ENCODE measurements at places on chromosomes 3 and 15.

DNA sequence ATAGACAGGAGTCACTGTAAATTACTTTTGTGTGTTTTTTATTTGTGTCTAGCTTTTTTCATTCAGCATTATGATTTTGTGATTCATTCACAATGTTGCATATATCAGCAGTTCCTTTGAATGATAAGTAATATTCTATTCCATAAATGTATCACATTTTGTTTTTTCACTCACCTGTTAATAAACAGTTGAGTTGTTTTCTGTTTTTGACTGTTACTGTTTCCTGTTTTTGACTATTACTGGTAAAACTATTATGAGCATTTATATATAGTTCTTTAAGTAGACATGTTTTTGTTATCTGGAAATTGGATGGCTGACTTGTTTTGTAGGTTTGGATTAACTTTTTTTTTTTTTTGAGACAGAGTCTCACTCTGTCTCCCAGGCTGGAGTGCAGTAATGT, 138.4 kb downstream of the RSRC1 start:
- DNase-seq: no peak

DNA sequence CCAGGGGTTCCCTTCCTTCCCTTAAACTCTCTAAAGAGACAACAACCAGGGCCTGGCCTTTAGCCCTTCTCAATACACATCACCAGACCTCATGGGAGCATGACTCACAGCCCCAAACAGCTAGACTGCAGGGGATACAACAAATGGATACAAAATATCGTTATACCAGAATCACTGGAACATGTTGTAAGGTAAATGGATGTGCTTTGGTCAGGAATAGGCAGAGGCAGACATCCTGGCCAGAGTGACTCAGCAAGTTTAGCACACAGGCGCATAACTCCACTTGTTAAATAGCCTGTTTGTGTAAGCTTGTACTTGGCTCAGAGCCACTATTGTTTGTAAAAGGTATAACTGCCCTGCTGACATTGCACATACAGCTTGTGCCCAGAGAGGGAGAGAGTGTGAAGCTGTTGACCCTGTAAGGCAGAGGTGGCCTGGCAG, 18.3 kb downstream of the TMED3 start:
- no peak for DNase-seq

GRCh38 chr15:67059127-67059553, 6.3 kb upstream of the SMAD3 start:
- DNase-seq: no peak

GRCh38 chr3:127820221-127820825, 2.0 kb downstream of the MGLL start:
- no peak for DNase-seq

- no peak for DNase-seq
Measured at GRCh38 chr3:103601666-103602065, 1166.9 kb downstream of the ZPLD1 start.

DNA sequence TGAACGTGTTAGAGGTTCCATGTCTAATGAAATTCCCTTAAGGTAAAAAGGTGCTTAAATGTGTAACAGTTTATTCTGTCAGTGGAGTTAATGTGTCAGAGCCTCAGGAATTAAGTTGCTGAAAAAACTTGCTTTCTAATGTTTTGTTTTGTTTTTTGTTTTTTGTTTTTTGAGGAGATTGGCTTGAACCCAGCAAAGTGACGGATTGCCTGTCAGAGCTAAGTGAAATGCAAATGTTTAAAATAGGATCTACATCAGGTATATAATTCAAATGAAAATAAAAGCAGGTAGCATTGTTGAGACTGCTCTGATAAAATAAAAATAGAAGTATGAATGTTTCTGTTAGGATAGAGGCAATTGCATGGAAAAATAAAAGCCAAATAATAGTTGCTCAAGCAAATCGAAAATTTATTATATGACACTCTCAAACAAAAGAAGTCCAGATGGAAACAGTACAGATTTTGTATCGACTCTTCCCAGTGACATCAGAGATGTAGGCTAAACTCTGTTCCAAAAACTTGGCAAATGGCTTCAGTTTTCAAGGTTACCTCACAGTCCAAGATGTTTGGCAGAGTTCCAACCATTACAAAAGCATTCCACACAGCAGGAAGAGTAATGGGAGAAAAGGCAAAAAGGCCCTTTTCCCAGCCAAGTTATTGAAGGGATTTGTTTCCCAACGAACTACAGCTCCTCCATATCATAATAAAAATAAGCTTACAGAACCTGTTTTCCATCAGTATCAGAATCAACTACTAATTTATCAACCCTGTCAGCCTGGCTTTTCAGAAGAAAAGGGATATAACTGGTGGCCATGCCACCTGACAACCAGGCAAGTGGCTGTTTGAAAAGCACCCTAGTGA, 291.0 kb downstream of the TBL1XR1 start:
- DNase-seq: no peak

DNA sequence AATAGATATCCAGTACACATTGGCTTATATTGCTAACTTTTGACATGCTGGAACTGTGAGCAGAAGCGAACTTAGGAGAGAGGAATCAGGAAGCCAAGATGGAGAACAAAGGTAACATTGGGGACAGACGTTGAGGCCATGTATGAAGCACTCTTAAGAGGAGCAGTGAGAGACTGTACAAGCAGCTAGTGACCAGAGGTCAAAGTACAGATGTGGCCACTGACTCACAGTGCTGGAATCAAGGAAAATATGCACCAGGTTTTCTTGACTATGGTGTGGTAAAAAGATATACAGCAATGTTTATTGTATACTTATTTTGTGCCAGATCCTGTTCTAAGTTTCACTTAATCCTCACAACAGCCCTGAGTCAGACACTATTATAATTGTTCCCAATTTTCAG, 2.0 kb upstream of the IL20RB start:
- no peak for DNase-seq

GRCh38 chr3:34650131-34650530, 851.7 kb downstream of the PDCD6IP start:
- no peak for DNase-seq

DNA sequence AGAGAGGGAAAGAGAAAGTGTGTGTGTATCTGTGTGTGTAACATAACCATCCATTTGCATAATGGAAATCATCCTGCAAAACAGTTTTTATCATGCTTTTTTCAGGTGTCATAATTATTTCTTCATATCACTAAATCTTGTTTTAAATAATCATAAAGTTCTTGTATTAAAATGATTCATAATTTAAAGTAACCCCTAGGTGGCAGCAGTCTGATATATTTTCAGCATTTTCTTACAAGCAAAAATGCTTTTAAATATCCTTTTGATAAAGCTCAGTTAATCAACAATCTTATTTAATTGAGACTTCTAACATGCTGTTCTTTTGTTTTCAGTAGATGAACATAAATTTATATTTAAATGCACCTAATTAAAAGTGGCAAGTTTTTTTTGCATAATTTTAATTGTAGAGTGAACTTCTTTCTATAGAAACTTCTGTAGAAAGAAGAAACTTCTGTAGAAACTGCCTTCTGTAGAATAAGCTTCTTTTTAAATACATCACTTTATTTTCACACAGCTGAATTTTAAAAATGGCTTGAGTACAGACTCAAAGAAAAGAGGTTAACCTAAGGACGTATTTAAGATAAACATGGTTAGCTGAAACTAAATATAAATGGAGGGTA, 72.5 kb downstream of the OPA1 start:
- no peak for DNase-seq

GRCh38 chr15:78830514-78831228, 19.4 kb upstream of the ADAMTS7 start:
- peak; percentile 14 for DNase-seq

DNA sequence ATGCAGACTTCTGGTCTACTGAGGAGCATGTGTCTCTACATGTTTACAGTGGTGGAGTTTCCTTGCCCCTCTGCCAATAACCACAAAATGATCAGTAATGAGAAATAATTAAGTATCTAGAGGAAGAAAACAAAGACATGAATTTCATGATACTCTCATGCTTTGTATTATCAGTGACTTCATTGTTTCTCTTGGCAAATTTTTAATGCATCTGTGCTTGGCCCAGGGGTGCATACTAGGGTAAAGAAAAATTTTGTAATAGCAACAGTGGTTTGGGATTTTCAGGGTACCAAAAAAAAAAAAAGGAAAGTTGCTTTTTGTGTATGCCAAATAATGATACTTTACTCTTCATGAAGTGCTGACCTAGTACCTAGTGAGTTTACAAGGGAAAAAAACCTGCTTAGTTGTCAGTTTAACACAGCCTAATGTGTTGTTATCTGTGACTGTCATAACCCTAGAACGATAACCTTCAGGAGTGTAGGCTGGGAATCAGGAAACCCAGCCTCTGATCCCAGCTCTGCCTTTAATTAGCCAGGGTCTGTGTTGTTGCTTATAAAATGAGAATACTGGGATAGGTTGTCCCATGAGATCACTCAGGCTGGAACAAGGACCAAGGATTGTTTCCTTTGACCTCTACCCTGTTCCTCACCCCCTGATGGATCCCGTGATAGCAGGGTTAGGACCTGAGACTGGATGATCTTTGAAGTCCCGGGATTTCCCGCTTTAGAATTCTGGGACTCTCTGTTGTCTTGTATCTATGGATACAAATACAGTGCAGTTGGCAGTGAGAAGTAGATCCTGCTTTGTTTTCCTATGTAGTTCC, 117.5 kb downstream of the CMSS1 start:
- DNase-seq: no peak

DNA sequence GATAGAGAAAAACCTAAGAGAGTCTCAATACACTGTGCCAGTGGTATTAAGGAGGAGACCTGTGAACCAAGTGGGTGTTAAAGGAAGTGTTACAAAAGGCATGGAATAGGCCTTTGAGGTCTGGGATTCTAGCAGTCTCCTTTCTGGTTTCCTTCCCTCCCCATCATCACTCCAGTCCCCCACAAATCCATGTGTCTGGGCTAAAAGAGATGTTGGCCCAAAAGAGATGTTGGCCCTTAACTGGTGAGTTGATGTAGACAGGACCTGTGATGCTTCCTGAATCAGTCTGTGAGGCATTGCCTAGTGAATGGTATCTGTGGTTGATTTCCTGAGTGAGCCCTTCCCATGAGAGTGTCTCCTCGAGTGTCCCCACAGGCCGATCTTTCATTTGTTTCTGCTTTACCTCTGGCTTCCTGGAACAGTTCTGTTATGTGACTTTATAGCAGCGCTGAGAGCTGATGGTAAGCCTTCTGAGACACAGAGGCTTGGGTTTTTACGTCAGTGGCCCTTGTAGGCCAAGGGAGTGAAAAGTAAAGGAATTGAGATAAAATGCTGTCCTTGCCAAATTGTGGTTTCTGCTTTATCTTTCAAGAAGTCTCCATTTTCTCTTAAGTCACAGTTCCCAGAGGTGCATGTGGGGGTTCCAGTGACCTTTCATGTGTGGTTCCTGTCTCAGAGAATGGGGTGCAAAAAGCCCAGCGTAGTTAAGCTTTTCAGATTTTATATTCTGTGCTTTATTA, 87.8 kb downstream of the KLHL25 start:
- DNase-seq: no peak

- DNase-seq: no peak
Measured at GRCh38 chr3:196531418-196531817, 16.3 kb upstream of the SMCO1 start.

GRCh38 chr3:114863848-114864247, 283.2 kb downstream of the ZBTB20 start:
- DNase-seq: no peak

GRCh38 chr3:126758026-126758425, 54.0 kb downstream of the CHCHD6 start:
- DNase-seq: no peak

DNA sequence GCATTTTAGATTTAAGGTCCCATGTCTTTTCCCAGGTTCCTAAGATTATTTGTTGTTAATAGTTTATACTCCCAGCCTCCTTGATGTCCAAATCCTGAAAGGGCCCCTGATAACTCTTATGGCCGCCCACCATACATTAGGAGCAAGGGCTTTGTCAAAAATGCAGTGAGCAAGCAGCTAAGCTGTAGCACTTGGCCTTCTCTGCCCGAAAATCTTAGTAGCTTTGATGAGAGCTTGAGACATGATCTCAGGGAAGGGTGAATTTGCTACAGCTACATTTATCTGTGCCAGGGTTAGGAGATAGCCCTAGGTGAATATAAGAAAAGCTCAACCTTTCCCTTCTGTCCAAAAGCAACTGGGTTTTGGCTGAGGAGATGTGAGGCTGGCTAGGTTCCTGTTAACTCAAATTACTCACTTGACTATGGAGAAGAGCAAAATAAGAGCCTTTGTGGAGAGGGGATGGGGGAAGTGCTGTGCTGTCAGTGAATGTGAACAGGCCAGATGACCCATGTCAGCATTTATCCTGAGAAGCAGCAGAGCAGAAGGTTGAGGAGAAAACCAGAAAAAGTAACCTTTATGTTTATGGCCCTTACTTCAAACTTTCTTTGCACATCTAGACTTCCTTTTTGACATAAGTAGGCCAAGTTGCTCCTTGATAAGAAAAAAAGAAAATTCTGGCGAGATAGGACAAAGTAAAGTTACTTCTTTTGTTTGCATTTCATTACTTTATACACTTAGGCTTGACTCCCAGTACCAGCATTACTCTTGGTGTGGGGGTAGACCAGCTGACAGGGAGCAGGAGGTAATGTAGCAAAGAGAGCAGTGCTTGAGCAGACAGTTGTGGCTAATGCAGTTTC, 21.1 kb downstream of the MAPK6 start:
- DNase-seq: no peak

DNA sequence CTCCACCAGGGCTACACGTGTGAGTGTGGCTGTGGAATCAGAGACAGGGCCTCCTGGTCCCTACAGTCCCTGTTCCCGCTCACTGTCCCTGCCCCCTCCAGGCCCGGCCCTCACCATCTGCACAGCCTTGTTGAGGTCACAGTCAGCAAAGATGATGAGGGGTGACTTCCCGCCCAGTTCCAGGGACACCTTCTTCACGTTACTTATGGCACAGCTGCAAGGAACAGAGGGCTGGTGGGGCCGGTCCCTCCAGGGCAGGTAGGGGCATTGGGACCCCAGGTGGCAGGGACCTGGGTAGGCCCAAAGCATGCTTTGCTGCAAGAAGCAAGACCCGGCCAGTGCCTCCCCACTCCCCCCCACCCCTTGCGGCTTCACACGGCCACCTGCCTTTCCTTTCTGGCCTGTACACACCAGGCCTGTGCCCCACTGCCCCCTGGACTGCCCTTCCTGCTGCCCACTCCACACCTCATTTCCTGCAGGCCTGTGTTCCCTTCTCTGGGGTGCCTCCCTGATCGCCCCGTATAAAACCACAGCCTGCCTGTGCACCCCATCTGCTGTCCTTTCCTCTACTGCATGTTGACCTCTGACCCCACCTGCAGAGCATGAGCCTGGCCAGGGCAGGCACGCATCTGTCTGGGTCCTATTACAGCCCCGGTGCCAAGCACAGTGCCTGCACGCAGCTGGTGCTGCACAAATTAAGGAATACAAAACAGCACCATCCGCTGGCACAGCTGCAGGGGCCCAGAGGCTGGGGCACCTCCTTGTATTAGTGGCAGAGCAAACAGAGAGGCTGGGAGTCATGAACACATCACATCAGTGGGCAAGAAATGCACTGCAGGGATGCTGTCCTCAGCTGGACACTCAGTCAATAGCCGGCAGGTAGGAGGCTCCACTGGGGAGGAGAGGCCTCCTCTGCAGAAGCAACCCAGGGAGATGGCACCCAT, 30.8 kb upstream of the SLC41A3 start:
- DNase-seq: peak; percentile 6

DNA sequence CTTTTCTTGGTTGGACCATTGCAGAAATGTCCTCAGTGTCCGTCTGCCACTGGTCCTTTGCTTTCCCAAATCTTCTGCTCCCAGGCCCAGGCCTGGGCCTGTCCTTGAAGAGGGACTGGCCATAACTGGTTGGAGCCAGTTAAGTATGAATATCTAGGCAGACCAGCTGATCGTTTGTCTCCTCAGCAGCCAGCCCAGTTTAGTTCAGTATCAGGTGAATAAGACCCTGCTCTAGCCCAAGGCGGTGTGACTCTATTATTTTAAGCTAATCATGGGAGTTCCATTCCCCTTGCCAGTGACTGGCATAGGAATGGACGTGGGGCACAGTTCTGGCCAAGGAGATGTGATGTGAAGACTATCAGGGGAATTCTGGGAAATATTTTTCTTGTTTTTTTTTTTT, 73.9 kb upstream of the RASGRF1 start:
- DNase-seq: no peak

Data from activated naive CD4-positive, alpha-beta T cell treated with anti-CD3 and anti-CD28 coated beads, Interleukin-2, amount 50 U/mL, for 16 hours (primary cell).